ENCODE measurements at places on chromosomes 3 and 15.

- no peak for DNase-seq
Measured at GRCh38 chr3:2826036-2826435, 284.1 kb downstream of the IL5RA start.

- peak; percentile 72 for DNase-seq
Measured at GRCh38 chr3:13346481-13347389, 73.4 kb downstream of the NUP210 start.

DNA sequence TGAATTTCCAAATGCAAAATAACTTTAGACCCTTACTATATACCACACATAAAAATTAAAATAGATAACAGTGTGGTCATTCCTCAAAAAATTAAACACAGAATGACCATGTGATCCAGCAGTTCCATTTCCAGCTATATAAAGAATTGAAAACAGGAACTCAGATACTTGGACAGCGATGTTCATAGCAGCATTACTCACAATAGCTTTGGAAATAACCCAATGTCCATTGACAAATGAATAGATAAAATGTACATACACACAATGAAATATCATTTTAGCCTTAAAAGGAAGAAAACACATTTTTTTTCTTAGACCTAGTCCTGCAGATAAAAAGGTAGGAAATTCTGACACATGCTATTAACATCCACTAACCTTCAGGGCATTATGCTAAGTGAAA lies 26.7 kb downstream of the RAD51 start:
- DNase-seq: no peak

GRCh38 chr15:73745073-73745472 lies 8.1 kb downstream of the INSYN1 start:
- DNase-seq: no peak

DNA sequence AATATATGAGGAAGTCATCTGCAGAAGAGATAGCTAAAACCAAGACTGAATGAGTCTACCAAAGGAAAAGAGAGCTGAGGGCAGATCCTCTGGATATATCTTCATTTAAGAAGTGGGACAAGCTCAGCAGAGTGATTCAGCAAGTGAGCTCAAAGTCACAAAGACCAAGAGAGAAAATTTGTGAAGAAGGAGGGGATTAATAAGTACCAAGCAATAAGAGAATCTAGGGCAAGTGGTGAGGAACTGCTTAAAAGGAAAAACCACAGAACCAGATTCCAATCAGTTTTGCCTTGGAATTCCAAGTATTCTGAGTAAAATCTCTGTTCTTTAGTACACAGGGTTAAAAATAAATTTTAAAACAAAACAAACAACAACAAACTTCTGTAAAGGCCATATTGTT lies 3.6 kb downstream of the EHHADH start:
- peak; percentile 84 for DNase-seq

- DNase-seq: peak; percentile 56
Measured at GRCh38 chr3:46936733-46937250, 39.8 kb downstream of the CCDC12 start.

Measured in kidney tubule cell (primary cell).